ENCODE measurements at places on chromosomes 3 and 15.

DNA sequence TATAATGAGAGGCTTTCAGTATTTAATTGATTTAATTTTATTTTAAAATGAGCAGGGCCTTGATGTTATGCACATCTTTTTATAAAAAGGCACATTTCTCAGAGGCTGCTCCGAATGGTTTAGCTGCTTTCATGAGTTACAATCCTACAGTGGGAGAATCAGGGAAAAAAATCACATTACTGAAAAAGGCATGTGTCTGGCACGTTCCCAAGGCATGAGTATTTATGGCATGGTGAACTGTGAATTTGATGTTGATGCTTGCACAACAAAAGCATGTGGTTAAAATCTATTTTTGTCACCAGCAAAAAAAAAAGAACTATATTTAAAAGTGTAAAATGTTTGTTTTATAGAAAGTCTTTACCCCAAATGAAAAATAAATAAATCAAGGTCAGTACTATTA is 485.2 kb upstream of the ROBO2 start:
- DNase-seq, result peak; percentile 41

DNA sequence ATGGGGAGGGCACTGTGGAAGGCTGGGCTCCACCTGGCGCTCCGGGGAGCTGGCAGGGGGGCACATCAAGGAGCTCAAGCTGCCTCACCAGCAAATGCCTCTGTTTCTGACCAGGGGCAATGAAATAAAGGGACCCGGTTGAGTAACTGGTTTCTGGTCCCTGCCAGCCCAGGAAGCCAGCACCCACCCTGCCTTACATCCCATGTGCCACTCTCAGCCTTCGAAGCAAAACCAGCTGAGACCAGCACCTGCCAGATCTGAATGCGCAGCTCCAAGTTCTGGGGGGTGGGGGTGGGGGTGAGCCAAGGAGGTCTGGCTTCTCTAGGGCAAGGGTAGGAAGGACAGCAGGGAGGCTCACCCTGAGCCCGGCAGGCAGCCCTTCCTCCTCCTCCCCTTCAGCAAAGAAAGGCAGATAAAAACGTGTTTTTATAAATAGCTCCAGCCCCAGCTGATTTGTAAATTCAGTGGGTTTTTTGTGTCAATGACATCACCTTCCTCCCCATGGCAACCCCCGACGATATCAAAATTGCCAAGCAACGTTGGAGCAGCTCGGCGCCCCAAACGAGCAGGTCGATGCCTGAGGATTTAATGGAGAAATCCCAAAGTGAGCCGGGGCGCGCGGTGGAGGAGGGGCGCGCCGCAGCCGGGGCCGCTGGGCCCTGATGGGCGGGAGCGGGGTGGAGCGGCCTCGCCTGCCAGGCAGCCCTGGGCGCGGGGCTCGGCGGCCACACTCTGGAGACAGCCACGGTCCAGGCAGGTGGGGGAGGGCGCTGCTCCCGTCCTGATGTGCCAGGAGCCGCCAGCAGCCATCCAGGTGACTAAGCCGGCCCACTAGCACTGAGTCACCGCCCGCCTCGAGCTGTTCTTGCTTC is at the start of gene PAK6:
Gene PAK6, plus strand, starts transcription at position 532 of the 872 bp plus-strand sequence. CDS start 25,723 bp downstream, outside the sequence.
- DNase-seq, result no peak

GRCh38 chr3:50290161-50290641 is 2.0 kb downstream of the IFRD2 start:
- DNase-seq, result no peak

GRCh38 chr3:96007650-96008195 is 806.7 kb upstream of the EPHA6 start:
- DNase-seq, result no peak

GRCh38 chr3:158261371-158261991 is 151.6 kb downstream of the RSRC1 start:
- no peak for DNase-seq

GRCh38 chr15:56244811-56245576 is 1.3 kb upstream of the RFX7 start:
- no peak for DNase-seq

GRCh38 chr3:8560366-8561007 is 58.9 kb downstream of the LMCD1 start:
- DNase-seq, result peak; percentile 20

GRCh38 chr3:111785034-111785433 is 74.0 kb upstream of the PHLDB2 start:
- no peak for DNase-seq

GRCh38 chr3:46485779-46486175 is 12.0 kb upstream of the RTP3 start:
- no peak for DNase-seq

- DNase-seq, result no peak
Measured at GRCh38 chr3:100149713-100150415, 35.6 kb upstream of the FILIP1L start.

- DNase-seq, result no peak
Measured at GRCh38 chr3:87756616-87757015, 302.2 kb downstream of the CGGBP1 start.

- DNase-seq, result no peak
Measured at GRCh38 chr3:70703305-70704102, 391.1 kb upstream of the MDFIC2 start.

DNA sequence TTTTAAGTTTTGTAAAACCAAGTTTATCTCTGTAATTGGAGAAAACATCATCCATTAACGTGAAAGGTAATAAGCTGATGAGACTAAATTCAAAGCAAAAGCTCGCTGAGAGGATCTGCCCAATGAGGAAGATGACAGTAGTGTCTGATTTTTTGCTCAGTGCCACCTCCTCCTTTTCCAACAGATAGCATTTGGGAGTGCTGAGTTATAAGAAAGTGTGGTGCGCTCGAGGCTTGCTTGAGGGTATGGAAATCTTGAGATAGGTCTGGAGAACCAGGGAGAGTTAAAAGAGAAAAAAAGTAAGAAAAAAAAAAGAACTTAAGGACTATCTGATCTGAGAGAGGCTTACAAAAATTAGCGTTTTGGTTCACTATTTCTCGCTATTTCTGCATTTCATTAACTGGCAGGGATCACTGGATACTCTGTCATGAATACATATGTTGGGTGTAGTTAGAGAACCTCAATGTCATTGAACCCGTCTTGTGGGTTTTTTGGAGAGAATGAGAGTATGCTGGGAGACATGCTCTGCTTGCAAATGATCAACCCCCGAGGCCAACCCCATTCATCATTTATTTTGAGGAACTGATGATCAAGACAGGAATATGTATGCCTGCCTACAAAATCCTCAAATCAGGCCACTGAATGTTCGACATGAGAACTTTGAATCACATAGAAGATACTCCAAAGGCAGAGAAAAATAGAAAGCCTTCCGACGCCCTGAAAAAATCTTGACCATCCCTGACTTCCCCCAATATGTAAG is 973 bp upstream of the USP13 start:
- DNase-seq, result no peak

DNA sequence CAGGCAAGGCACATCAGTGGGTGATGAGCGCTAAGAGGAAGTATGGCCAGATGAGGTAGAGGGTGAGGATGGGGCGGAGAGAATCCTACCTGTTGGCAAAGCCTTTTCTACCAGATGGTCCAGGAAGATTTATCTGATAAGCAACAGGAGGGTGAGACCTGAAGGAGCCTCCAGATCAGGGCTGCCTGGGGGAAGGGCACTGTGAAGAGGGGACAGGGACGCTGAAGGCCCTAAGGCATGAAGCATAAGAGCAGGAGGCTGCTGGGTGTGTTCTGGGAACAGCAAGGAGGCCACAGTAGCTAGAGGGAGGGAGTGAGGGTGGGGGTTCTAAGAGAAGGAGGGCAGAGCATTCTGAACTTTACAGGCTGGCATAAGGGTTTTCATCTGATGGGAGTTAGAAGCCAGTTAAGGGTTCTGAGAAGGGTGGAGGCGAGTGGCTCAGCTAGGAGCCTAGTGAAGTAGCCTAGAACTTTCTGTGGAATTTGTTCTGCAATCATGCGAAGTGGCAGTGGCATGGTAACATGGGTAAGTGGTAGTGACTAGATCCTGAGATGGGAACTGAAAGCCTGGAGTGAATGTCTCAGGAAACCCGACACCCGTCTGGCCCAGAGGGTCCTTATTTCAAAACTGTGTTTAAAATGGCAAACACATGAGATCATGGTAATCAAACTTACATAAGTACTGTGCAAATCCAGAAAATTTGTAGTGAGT is 29.9 kb downstream of the CGNL1 start:
- peak; percentile 10 for DNase-seq

DNA sequence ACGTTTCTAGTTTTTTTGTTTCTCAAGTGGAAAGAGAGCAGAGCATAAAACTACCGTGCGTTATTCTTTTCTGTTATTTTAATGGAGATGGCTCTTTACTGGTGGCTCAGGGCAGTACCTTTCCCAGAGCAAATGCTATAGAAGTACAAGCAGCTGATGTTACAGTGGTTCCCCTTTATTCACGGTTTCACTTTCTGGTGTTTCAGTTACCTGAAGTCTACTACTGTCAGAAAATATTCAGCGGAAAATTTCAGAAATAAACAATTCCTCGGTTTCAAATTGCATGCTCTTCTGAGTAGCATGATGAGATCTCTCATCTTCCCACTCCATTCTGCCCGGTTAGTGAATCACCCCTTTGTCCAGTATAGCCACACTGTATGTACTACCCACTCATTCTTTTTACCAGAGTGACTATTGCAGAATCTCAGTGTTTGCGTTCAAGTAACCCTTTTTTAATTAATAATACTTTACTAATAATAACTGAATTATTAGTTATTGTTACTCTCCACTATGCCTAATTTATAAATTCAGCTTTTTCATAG is 597.5 kb upstream of the ROBO2 start:
- DNase-seq, result no peak

DNA sequence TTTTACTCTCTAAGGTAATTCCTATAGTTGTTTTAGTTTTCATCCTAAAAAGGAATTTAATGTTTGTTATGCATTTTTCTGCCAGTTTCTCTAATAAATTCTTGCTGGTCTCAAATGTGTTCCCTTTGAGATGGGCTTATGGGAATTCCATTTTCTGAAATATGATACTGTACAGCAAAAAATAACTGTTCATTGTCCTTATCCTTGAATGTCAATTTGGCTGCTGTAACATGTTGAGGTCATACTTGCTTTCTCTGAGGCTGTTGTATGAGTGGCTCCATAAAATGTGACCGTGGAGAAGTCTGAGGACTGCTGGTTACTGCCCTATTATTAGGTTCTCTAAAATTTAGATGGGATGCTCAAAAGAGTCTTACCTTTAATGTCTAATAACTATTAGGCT is 266.5 kb downstream of the ADAMTS17 start:
- no peak for DNase-seq

DNA sequence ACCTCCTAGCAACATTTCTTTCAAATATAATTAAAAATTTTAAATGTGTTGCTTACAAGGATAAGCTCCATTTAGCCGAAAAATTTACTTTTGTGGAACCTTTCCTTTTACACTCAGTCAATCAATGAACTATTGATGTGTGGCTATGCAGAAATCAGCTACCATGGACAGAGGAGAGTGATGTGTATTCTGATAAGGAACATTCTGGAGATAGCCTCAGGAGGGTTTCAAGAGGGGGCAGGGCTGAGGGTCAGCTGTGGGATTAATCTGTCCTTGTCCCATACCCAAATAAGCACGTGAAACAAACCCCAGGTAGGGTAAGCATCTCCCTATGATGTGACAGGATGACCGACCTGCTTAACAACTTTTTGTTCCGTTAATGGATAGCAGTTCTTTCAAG is 192.6 kb upstream of the PROK2 start:
- no peak for DNase-seq

- DNase-seq, result no peak
Measured at GRCh38 chr3:144105542-144105941, 133.9 kb downstream of the DIPK2A start.

DNA sequence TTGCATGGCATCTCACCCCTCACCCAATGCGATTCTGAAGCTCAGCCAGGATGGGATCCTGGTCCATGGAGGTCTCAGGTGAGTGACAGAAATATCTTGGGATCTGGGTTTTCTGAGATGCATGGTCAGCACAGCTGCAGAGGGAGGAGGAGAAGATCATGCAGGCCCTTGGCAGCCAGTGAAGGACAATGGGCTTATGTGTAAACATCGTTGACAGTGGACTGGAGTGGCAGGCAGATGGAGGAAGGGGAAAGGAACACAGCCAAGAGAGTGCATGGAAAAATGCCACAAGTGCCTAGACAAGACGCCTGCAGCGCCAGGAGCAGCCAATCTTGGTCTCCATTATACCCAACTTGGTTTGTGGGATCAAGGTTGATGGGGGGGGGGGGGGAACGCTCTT is 347.9 kb downstream of the MCTP2 start:
- DNase-seq, result no peak

DNA sequence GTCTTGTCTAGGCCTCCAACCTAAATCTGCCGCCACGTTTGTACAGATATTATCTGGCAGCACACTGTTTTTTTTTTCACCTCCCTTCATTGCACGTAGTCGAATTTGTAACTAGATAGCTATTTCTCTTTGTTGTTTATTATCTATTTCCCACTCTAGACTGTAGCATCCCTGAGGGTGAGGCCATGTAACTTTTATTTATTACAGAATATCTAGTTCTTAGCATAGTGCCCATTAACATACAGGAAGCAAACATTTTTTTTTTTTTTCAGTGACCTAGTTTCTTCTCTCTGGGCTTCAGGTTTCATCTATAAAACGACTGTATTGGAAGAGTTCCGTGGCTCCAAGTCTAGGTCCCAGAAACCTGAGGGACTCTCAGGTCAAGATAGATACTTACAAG is 354.3 kb downstream of the FGF12 start:
- DNase-seq, result no peak

- no peak for DNase-seq
Measured at GRCh38 chr3:123349566-123350435, 99.1 kb downstream of the ADCY5 start.

- no peak for DNase-seq
Measured at GRCh38 chr3:142507241-142507640, 59.4 kb upstream of the XRN1 start.

DNA sequence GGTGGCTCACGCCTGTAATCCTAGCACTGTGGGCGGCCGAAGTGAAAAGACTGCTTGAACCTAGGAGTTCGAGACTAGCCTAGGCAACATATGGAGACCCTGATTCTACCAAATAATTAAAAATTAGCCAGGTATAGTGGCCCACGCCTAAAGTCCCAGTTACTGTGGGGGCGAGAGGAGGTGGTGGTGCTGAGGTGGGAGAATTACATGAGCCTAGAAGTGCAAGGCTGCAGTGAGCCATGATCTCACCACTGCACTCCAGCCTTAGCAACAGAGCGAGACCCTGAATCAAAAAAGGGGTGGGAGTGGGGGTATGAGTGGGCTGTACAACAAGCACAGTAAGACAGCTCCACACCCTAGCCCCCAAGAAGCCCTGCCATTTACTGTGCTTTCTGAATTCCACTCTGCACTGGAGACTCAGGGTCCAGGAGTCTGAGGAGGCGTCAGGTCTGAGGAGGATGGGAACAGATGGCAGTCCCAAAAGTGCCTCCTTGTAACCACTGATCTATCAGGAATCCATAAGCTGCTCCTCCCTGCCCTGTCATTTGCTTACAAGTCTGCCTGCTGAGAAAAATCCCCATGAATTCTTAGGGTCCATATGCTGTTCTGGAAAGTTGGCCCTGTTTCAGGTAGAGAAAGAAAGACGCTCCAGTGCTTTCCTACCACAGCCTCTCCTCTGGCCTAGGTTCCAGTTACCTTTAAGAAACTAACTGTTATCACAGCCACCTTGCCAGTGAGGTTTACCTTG is 171.1 kb downstream of the MAGI1 start:
- DNase-seq, result no peak

- DNase-seq, result peak; percentile 68
Measured at GRCh38 chr15:64246364-64247189, 83.8 kb upstream of the PPIB start.

- DNase-seq, result no peak
Measured at GRCh38 chr15:73630921-73631362, 2.2 kb downstream of the NPTN start.

GRCh38 chr3:53255423-53255774 is 423 bp downstream of the TKT start:
- no peak for DNase-seq
